ENCODE measurements at places on chromosomes 7 and 10.

- no peak for DNase-seq
Measured at GRCh38 chr10:108788891-108789290, 1134.4 kb downstream of the XPNPEP1 start.

- DNase-seq, result no peak
Measured at GRCh38 chr10:63583909-63584724, 62.9 kb downstream of the REEP3 start.

DNA sequence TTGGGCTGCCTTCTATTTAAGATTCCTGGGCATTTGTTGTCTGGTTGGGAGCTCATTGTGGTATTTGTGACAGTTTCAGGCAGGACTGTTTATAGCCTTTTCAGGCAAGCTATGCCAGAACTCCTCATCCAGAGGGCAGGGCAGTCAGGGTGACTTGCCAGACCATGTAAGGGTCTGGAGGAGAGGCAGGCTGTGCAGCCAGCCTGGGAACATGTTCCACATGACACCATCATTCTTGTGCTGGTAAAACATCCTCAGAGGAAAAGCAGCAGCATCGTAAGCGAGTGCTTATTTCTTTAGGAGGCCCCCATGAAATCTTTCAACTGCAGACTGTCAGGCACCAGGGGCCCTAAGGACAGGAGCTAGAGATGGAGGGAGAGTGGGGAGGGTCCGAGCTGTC lies 44.0 kb upstream of the SORBS1 start:
- no peak for DNase-seq

DNA sequence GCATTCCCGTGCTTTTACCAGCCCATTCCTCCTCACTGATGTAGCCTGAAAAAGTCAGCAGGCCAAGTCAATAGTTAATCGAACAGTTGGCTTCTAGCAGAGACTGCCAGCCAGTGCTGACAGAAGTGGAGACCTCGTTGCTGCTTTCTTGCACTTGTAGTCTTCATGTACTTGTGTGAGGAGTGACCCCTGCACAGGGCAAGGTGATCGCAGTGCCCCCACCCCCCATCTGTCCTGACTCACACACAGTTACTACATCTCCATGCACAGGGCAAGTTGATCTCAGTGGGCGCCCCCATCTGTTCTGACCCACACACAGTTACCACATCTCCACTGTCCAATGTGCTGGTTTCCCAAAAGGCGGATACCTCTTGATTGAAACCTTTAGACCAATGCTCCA lies 34.2 kb downstream of the C10orf71 start:
- no peak for DNase-seq

DNA sequence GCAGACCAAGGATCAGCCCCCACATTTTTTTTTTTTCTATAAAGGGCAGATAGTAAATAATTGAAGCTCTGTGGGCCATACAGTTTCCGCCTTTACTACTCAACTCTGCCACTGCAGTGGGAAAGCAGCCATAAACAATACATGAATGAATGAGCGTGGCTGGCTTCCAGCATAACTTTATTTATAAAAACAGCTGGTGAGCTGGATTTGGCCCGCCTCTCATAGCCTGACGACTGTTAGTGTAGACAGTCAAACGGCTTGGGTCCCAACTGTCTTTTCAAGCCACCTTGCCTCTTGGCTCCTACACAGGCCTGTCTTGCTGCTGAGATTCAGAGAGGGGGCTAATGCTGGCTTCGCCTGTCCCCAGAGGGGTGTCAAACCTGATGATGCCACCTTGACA lies 169.8 kb upstream of the GPR26 start:
- DNase-seq, result no peak

DNA sequence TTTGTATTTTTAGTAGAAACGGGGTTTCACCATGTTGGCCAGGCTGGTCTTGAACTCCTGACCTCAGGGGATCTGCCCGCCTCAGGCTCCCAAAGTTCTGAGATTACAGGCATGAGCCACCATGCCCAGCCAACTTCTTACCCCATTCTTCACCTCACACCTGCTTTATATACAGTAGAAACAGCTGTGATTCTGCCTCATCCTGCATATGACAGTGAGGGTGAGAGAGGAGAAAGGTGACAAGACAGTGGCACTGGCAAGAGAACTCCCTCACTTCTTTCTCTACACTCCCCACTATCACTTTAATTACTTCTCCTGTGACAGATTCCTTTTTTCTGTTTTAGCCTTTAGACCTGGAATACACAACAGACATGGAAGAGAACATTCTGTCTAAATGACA lies 61.8 kb upstream of the CAPZA2 start:
- no peak for DNase-seq

DNA sequence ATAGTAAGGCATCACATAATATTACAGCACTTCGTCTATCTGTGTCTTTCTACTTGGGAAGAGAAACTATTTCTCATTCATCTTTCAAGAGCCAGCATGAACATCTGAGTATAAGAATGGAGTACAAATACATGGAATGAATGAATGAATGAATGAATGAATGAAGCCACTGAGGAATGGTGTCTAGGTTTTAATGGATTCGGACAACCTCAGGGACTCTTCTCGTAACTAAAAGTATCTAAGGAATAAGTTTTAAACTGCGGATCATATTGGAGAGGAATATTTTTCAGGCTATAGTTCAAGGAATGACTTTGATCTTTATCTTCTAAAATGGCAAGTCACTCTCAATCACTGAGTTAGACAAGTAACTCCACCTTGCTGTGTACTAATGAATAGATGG lies 199.0 kb downstream of the DOCK4 start:
- DNase-seq, result no peak

DNA sequence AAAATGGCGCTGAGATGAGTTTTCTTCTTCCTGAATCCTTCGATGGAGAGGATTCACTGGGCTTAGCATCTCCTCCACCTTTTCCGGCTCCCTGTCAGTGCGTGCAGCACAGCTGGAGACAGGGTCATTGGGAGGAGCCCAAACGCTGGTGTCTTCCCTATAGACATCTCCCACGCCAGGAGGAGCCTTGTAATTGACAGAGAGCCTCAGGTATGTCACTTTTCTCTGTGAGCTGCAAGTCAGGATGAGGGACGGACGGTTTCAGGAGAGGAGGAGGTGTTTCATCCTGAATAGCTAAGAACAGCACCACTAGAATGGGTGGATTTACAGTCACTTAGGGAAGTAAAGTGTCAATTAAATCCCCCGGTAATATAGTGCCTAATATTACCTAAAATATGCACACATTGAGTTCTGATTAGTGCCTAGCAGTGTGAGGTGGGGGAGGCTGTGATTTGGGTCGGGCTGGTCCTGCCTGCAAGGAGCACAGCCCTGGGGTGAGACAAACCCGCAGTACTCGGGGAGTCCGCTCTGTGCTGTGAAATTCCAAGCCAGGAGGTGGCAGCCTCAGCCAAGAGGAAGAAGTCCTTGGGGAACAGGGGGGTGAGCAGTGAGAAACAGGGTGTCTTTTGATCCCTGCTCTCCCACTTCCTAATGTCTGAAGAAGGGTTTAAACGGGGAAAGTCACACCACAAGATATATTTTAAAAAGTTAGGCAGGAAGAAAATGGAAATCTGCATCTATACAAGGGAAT lies 28.2 kb downstream of the IL15RA start:
- no peak for DNase-seq

GRCh38 chr7:45713669-45714520 lies 139.7 kb downstream of the ADCY1 start:
- DNase-seq, result no peak

- no peak for DNase-seq
Measured at GRCh38 chr10:80760914-80761371, 223.2 kb downstream of the SH2D4B start.

GRCh38 chr10:12921163-12921562 lies 80.3 kb downstream of the CCDC3 start:
- DNase-seq, result no peak

DNA sequence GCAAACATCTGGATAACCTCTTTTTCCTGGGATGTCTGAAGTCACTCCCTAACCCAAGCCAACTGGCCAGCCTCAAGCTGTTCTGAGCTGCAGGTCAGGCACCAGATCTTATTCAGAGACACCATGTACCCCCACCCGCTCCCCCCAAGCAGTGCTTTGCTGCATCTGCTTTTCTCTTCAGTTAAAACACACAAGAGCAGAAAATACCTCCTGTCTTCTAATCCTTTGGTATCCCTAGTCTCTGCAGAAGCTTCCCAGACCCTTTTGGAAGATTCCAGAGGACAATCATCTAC lies 3.0 kb downstream of the ZNF488 start:
- DNase-seq, result no peak

DNA sequence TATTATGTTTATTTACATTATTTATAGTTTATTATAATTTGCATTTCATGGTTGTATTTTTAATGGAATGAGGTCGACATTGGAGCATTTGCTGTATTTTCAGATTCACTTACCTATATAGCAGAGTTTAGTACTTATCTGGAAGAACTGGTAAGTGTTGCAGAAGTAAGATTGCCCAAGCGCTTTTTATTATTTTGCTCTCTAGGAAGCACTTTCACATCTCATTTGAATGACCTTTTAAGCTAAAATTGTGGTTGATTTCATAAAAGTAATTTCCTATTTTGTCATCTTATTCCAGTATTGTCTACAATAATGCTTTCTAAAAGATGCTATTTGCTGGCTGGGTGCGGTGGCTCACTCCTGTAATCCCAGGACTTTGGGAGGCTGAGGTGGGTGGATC lies 28.6 kb downstream of the SEC61A2 start:
- no peak for DNase-seq

GRCh38 chr7:151838861-151839381 lies 38.0 kb downstream of the PRKAG2 start:
- DNase-seq, result no peak

GRCh38 chr7:106201164-106201563 lies 83.6 kb downstream of the NAMPT start:
- no peak for DNase-seq

- DNase-seq, result no peak
Measured at GRCh38 chr10:62506371-62506770, 132.2 kb downstream of the ZNF365 start.

- DNase-seq, result no peak
Measured at GRCh38 chr10:117442521-117442920, 67.3 kb upstream of the PDZD8 start.

DNA sequence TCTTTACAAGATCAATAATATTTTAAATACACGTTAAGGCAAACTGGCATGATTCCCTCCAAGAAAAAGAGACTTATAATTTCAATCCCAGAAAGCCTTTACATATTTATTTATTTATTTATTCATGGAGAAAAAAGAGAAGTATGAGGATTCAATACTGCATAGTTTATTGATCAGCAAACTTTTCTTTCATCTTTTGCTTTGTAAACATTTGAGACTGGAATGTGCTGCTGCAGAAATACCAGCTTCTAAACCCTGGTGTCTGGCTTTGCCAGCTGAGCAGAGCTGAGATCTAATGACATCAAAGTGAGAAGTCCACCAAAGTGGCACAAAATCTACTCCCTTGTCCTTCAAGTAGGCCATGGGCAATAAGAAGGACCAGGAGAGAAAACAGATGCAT lies 93.7 kb upstream of the STK17A start:
- DNase-seq, result no peak

GRCh38 chr7:134827889-134828288 lies 48.5 kb downstream of the CALD1 start:
- no peak for DNase-seq

GRCh38 chr10:77836299-77836820 lies 90.2 kb downstream of the DLG5 start:
- no peak for DNase-seq

GRCh38 chr7:27254625-27255024 lies 12.0 kb downstream of the EVX1 start:
- no peak for DNase-seq

DNA sequence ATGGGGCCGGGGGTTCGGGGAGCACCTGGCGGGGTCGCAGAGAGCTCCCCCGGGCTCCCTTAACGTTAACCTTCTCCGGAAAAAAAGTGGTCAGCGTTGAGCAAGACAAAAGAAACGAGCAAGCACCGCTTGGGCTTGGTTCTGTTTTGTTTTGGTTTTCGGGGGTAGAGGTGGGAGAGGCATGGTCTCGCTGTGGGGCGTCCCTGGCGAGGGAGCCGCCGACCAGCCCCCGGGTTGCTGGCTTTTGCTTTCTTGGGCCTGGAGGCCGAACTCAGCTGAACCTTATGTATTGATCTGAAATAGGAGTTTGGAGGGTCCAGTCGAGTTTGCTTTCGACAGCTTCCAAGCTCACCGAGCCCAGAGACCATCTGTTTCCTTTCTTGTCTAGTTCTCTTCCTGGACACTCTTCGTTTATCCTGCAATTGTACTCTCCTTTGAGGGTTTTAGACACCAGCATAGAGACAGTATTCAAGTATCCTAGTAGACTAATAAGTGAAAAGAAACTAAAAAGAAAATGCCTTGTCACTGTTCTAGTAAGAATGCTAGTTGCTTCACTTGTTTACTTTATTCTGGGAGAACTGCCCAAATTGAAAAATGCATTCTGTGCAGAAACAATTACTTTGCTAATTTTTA lies 980 bp downstream of the FHIP2A start:
- DNase-seq, result no peak

DNA sequence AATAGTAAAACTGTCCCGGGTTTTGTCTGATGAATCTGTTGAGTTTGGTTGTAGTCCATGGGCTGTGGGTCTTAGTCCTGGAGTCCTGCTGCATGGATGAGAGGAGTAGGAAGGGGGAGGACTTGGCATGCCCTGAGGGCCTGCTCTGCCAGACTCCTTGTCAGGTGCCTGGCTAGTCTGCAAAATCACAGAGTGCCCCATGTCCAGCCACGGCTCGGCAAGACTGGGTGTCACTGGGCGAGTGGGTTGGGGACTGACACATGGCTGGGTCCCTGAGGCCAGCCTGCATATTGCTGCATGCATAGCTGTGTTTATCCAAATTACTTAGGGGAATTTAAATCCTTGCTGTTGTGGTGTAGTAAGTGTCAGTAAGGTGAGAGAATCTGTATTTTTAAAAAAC lies 9.7 kb downstream of the MINDY4 start:
- no peak for DNase-seq

GRCh38 chr10:121098751-121099150 lies 247.6 kb downstream of the WDR11 start:
- DNase-seq, result no peak

Measured in esophagus squamous epithelium (tissue), 5 donors.